NCI-H1436 (cell line): ENCODE measurements at places on chromosomes 7 and 10.

- no peak for DNase-seq
These were observed 971 bp downstream of the AEBP1 start for GRCh38 chr7:44104860-44105771.

- DNase-seq = no peak
These were observed 126.2 kb upstream of the FEZF1 start for GRCh38 chr7:122430710-122431109.

DNA sequence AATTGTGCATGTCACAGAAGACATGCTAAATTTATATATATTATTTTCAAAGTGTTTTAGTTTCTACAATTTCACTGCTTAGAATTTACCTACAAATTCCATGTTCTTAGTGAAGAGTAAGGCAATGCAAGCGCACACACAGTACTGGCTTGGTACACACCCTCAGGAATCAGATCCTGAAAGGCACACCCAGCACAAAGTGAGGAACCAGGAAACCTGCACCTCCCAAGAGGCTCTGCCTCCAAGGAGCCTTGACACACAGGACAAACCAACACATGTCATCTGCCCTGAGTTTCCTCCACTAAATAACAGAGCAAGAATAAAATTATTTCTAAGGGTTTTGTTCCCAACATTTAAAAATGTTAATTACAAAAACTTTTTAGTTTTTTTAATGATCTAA, 156.2 kb downstream of the PARD3 start:
- no peak for DNase-seq

DNA sequence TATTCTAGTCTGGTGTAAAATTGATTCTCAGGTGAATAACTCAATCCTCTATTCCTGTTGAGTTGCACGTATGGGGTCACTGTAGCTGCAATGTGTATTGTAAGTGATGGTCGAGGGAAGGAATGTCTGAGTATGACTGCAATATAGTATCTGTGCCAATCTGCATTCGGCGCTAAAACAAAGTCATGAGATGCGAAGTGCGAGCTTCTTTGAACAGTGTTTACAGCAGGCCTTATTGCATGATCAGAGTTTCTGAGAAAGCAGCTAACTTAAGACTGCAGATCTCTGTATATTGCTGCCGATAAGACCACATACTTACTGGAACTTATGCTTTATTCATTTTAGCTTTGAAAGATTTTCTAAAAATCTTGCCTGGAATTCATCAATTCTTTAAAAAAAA, 341.7 kb upstream of the BMPER start:
- DNase-seq = no peak

DNA sequence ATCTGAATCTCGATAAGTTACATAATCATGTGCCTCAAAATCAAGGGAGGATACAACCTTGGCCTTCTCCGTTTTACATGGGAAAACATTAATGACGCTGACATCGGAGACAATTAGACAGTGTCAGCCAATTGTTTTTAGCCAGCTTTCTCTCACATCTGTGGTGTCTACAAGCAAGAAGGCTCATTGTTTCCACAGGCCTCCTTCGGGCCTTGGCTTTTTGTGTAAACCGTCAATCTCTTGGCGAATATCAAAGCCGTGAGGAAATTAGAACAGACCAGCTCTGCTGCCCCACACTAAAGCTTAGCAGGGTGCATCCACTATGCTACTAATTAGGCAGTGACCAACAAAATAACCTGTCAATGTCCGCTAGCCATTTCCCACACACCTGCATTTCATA, 43.2 kb downstream of the VAX1 start:
- no peak for DNase-seq

- no peak for DNase-seq
These were observed 6.3 kb downstream of the IFT22 start for GRCh38 chr7:101315336-101315735.

DNA sequence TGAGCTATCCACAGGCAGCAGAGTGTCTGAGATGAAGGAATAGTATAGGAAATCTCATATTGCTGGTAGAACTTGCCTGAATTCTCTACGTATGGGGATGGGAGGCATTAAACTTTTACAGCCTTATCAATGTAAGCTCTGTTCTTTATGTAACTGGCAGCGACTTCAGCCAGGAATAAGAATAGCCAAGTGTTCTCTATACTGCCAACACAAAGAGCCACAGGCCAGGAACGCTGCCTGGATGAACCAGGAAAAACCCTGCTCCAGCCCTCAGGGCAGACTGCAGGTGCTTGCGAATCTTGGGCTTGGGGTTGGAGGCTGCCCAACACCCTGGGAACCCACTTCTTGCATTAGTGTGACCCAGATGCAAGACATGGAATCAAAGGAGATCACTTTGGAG, 6.1 kb upstream of the OLAH start:
- DNase-seq = no peak

- DNase-seq = no peak
These were observed at the start of gene EVX1 for GRCh38 chr7:27242555-27243339. EVX1 (plus strand) TSS chr7:27242802; CDS start chr7:27243031, 229 bp downstream.
